ENCODE measurements at places on chromosomes 6 and 20.

DNA sequence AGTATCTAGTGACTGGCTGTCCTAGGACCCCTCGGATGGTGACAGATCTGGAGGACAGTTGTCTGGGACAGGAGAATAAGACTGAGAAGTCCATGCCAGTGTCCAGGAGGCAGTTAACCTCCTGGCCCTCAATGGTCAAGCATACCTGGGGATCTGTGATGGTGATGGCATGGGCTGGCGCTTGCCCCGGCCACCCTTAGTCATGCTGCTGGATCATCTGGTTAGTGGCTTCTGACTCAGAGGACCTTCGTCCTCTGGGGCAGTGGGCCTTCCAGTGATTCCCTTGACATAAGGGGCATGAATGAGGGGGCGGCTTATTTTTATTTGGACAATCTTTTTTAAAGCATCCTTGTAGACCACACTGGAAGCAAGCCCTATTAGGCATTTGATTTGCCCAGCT is 24.0 kb upstream of the SF3B5 start:
- no peak for DNase-seq

DNA sequence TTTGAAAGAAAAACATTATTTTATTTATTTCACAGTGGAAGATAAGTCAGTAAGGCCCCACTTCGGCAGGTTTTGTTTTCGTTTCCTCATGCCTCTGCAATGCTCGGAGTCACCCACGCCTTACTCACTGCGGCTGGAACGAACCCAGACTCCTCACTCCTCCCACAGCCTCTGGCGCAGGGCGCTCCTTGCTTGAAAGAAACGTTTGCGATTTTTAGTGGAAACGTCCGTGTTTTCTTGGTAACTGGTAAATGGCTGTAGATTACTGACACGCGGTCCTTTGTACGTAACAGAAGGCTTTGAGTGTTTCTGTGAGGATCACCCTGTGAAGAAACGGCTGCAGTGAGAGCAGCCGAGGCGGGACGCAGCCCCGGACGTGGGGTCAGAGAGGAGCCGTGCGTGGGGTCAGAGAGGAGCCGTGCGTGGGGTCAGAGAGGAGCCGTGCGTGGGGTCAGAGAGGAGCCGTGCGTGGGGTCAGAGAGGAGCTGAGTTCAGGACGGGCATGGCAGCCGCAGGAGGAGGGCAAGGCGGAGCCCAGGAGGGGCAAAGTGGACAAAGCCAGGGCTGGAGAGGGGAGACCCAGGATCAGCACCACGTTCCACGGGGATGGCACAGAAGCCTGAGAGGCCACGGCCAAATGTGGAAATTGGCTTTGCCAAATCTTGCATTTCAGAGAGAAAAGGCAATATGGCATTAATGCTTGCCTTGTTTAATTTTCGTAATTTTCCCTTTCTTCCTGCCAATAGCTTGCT is 198.6 kb upstream of the THBS2 start:
- no peak for DNase-seq

GRCh38 chr6:42366011-42366705 is 85.6 kb downstream of the TRERF1 start:
- no peak for DNase-seq

DNA sequence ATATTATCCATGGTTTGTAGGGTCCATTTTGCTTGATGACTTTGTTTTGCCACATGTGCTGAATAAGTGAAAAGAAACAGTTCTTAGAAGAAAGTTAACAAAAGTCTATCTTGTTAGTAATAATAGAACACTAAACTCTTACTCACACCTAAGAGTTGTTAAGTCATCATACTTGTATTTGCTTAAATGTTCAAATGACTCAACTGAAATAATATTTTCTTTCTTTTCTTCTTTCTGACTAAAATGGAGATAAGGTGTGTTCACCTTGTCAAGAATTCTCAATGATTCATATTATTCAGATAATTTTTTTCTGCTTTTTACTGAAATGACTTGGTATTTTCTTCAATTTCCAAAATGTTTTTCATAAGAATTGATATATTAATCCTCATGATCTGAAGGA is 327.2 kb downstream of the HTR1B start:
- DNase-seq: no peak

DNA sequence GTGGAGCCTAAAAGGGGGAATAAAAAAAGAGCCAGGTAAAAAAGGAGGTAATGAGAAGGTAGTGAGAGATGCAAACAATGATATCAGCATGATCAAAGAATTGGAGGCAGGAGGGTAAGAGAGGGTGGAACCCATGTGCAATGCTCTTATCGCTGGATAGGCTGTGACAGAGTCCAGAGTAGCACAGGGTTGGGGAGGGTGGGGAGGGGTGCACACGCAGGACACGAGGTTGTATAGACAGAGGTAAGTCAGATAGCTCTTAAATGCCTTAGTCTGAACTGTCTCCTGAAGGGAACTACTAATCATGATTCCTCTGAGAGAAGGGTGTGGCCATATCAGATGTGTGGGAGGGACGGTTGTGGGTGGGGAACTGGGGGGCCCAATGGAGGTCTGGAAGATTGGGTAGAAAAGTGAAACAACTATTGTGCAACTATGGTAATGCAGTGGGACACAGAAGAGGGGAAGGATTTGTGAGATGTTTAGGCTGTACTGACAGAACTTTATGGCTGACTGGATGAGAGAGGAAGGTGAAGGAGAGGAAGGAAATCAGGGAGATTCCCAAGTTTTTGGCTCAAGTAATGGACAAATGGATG is 354.8 kb downstream of the BTBD9 start:
- DNase-seq: no peak

GRCh38 chr6:56343295-56343694 is 95.9 kb upstream of the COL21A1 start:
- DNase-seq: no peak

- no peak for DNase-seq
Measured at GRCh38 chr6:130547723-130548122, 181.9 kb downstream of the TMEM200A start.

- DNase-seq: no peak
Measured at GRCh38 chr20:41877911-41878310, 259.7 kb upstream of the CHD6 start.

- DNase-seq: no peak
Measured at GRCh38 chr20:62945771-62946339, 6.7 kb upstream of the SLC17A9 start.

- DNase-seq: no peak
Measured at GRCh38 chr6:111417181-111417585, 65.8 kb downstream of the REV3L start.

GRCh38 chr6:167097770-167098169 is 25.1 kb upstream of the CCR6 start:
- no peak for DNase-seq

- DNase-seq: no peak
Measured at GRCh38 chr6:19399406-19399805, 437.8 kb upstream of the ID4 start.

- no peak for DNase-seq
Measured at GRCh38 chr20:25738198-25738597, 41.5 kb upstream of the ZNF337 start.

DNA sequence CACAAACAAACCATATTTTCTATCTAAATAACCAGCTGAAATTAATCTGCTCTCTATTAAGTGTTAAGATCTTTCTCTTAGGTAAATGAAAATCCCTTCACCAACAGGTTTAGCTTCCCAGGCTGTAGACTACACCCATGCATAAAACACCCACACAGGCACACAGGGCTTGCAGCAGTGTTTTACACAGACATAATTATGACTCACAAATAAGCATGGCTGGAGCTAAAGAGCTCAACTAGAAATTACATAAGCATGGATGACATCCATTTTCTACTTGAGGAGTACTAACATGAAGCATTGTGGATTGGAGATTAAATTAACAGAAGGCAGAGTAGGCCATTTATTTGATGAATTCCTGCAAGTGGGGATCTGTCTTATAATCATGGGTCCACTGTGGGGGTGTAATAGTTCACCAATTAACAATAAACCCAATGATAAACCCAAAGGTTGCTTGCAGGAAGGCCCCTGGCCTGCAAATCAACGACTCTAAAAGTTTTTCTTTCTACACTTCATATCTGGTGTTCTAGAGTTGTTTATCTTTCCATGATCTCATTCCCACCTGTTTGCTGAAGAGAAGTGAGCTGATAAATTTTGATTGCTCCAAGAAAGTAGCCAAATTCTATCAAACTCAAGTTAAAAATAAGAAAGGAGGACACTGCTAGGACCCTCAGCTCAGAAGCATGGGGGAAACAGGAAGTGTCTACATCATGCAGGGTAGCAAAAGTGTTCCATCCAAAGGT is 33.8 kb upstream of the E2F3 start:
- no peak for DNase-seq
